ENCODE measurements at places on chromosomes 4 and X. TPM values are rescaled to one million over a fixed set of nuclear protein-coding genes. Genes with fewer than 3 reads are reported as not detected.
A peak's percentile ranks its signal among the peaks of the same experiment; 100 is the strongest.

GRCh38 chr4:15920723-15921591 is 17.6 kb downstream of the FGFBP1 start:
- DNase-seq, result peak; percentile 21

- DNase-seq, result no peak
Measured at GRCh38 chr4:27048429-27049238, 188.0 kb downstream of the STIM2 start.

DNA sequence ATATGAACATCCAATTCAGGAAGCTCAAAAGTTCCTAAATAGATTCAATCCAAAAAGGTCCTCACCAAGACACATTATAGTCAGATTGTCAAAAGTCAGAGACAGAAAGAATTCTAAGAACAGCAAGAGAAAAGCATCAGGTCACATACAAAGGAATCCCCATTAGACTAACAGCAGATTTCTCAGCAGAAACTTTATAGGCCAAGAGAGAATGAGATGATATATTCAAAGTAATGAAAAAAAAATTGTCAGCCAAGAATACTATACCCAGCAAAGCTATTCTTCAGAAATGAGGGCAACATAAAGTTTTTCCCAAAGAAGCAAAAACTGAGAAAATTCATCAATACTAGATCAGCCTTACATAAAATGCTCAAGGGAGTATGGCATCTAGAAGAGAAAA is 106.6 kb upstream of the SH3RF1 start:
- no peak for DNase-seq

DNA sequence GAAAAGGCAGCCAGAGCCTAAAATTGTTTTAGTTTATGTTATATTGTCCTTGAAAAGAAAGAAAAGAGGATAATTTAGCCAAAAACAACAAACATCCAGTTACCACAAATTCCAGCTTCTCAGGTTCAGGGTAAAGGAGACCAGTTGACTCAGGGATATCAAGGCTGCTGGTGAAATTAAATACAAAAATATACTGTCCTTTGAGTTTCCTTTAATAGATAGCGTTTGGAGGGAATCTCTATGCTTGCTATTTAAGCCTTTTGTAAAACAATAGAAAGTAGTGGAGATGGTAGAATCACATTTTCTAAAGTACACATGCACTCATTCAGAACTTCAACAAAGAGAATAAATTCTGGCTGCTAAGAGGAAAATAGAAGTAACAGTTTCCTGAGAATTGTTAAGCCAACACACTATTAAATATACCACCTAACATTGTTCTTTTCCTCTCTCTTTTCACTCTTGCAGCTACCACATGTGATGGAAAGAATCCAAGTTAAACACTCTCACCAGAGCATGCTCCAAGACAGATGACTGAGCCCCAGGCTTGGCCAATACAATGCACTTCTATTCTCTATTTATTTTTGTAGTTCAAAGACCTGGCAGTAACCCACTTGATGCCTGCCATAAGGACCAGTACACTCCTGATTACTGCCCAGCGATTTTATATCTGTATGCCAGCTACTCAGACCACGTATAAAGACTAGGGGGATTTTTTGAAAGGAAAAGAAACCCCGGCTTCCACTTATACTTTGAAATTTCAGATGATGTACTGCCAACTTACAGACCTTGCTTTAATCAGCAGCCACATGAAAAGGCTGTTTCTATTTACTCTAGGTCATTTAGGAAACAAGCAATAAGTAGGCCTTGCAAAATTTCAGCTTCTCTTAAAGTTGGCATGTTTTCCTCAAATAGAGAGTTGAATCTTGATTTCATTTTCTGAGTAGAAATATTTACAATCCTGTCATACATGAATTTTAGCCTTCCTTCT is 756.9 kb downstream of the FAT4 start:
- DNase-seq, result no peak

DNA sequence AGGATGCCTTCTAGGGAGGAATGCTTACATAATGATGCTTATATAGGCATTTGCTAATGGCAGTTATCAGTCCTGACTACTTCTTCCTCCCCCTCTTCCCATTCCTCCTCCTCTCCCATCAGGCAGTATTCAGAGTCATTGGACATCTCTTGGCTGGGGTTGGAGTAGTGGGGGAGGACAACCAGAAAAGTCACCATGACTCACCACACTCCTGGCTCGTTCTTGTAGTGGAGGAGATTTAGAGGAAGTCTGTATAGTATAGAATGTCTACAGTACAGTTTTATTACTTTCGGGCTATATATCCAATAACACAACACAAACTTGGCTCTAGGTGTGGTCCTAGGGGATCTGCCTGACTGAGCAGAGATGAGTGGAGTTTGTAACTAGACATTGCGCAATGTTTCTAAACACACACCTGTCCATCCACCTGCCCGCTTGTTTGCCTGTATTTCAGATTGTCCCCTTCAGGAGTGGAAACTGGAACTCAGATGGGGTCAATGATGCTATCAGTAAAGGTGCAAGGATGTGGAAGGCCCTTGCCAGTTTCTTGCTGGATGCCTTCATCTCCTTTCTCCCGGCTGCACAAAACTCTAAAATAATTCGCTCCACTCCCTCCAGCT is 27.9 kb upstream of the KIAA1210 start:
- no peak for DNase-seq

PDCL2 gene
- polyA plus RNA-seq, result not detected

GRPR gene
- polyA plus RNA-seq, result 0.05 TPM

GRCh38 chrX:11867610-11868345 is 109.7 kb downstream of the MSL3 start:
- no peak for DNase-seq

HSPA4L gene
- polyA plus RNA-seq, result 0.63 TPM

- no peak for DNase-seq
Measured at GRCh38 chr4:149164282-149164681, 651.4 kb downstream of the IQCM start.

- no peak for DNase-seq
Measured at GRCh38 chrX:40488296-40488695, 92.5 kb upstream of the ATP6AP2 start.

GPRASP1 gene
- 47.1 TPM for polyA plus RNA-seq

IL21 gene
- polyA plus RNA-seq, result not detected

- DNase-seq, result no peak
Measured at GRCh38 chrX:87663421-87663820, 145.8 kb downstream of the KLHL4 start.

GRCh38 chrX:65971151-65971550 is 68.7 kb downstream of the VSIG4 start:
- no peak for DNase-seq

DNA sequence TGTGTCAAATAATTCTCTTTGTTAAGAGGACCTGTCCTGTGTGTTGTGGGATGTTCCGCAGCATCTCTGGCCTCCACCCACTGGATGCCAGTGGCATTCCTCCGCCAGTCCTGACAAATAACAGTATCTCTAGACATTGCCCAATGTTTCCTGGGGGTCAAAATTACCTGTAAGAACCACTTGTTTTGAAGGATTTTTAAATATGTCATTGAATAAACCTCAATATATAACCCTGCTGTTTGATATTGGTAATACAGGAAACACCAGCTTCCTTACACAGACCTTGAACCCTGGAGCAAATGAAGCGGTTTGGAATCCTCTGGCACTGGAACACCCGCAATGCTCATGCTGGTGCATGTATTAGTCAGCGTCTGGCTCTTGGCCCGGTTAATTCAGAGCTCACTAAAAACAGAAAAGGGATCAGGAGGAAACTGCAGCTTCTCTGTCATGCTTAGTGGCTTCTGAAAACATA is 101.3 kb downstream of the TBL1X start:
- DNase-seq, result peak; percentile 73

DNA sequence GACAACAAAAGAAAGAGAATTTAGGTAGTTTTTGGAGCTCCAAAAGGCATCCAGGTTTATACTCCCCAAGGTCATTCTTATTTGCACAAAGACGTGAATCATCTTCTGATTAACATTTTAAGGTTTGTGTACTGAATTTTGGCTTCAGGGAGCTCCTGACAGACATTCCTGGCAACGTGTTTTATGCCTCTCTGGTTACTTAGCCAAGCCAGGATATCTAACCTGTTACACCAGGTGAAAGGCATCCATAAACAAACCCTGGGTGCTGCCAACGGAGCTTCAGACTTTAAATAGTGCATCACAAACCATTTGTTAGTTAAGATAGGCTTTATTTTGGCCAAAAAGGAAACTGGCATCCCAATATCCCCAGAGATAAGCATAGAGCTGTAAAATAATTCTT is 997.3 kb downstream of the ARAP2 start:
- DNase-seq, result no peak

DNA sequence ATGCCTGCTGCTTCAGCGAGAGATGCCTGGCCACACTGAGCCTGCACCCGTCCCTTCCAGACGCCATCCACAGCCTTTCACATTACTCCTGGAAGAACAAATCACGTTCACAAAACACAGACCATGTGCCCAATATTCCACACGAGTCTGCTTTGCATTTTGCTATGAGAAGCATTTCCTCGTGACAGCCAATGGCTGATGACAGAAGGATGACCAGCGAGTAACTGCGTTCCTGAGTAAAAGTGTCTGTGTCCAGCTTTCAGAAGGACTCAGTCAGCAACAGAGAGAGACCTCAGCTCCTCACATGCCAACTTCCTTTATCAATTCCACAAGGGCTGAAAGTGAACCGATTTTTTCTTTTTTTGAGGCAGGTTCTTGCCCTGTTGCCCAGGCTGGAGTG is 19.5 kb downstream of the NAT8L start:
- peak; percentile 9 for DNase-seq

RPS6KA6 gene
- 3.1 TPM for polyA plus RNA-seq

DNA sequence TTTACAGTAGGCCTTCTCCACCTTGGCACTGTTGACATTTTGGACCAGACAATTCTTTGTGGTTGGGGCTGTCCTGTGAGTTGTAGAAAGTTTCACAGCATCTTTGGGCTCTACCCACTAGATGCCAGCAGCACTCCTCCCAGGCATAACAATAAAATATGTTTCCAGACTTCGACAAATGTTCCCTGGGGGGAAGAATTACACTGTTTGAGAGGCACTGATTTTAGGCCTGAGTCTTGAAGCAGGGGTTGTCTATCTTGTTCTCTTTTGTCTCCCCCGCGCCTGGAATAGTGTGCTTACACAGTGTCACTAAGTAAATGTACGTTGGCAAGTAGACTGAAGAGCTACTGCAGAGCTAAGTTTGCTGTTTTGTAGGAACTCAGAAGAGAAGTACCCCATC is 254.4 kb upstream of the BOD1L1 start:
- DNase-seq, result no peak

DNA sequence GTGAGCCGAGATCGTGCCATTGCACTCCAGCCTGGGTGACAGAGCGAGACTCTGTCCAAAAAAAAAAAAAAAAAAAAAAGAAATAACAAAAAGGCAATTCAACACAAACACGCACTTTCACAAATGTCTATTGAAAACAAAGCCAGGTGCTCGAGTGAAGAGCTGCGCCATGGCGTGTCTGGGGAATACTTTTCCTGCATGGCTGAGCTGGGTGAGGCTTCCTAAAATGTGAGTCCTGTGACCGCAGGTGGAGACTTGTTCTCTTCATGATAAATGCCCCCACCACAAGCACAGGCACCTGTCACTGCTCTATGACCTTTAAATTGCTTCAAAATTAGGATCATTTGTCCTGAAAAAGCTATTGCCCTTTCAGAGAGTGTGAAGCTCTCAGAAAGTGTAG is 4.0 kb upstream of the ABLIM2 start:
- no peak for DNase-seq

GRCh38 chr4:98143001-98143899 is at the start of gene STPG2:
Gene STPG2 (minus strand): TSS chr4:98143476.
- DNase-seq, result peak; percentile 93

USP51 gene
- 8.2 TPM for polyA plus RNA-seq

- no peak for DNase-seq
Measured at GRCh38 chr4:154854362-154854761, 73.3 kb downstream of the RBM46 start.

ASB12 gene
- 0.46 TPM for polyA plus RNA-seq

DNA sequence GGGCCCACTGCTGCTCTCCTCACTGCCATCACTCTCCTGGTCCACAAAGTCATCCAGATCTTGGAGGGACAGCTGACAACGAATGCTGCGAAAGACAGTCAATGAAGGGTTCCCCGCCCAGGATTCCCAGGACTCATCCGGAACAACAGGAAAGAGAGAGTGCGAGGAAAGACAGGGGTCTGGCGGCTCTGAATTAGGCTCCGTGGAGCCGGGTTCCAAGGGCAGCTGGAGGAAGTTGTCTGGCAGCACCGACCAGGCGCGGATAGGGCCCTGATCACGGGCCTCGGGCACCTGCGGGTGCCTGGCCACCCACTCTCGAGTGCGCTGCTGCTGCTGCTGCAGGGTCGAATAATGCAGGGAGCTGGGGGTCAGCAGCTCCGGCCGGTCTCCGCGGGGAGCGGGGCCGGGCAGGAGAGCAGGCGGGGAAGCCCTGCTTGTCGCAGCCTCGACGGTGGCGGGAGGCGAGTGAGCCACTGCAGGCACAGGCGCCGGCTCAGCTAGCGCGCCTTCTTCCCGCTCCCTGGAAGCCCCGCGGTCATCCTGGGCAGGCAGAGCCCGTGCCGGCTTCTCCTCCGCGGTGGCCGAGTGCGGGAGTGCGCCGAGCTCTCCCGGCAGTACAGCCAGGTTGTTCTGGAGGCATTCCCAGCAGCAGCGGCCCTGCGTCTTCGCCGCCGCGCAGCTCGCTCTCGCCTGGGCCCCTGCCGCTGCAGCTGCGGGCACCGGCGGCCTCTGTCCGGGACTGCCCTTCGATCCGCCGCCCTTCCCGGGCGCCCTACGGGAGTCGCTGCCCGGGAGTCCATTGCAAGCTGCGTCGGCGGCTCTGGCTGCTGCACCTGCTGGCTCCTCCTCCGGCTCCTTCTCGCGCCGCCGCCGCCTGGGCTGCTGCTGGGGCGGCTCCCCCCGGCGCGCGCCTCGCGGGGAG is 1.1 kb downstream of the SOWAHB start:
- no peak for DNase-seq

Data from ovary (tissue), 10 donors.